ENCODE measurements at places on chromosomes 4 and X.

DNA sequence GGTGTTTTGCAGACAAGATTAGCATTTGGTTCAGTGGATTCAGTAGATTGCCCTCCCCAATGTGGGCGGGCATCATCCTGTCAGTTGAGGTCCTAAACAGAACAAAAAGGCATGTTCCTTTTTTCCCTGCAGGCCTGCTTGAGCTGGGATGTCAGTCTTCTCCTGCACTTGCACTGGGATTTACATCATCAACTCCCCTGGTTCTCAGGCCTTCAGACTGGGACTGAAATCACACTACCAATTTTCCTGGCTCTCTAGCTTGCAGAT is 278.9 kb upstream of the FTHL17 start:
- DNase-seq = no peak

DNA sequence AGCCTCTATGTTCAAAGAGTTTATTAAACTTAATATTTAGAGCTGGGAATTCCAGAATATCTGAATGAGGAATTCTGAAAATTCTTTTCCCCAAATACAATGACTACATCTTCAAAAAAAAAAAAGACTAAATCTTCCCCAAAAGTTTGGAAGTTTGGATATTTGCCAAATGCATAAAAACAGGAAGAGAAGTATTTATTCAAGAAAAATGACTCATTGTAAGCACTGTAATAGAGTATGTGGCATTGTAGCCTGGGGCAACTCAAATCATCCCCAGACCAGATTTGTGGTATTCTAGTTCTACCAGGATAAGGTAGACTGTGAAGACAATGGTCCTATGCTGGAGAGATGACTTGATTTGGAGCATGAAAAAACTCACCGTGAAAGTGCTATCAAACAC is 78.5 kb upstream of the PDHA2 start:
- DNase-seq = no peak

GRCh38 chrX:47467106-47467505 is 15.9 kb downstream of the ZNF41 start:
- DNase-seq = no peak

GRCh38 chrX:101484135-101484534 is 1.1 kb upstream of the ARMCX4 start:
- no peak for DNase-seq

- no peak for DNase-seq
These were observed 54.5 kb downstream of the RHOH start for GRCh38 chr4:40251366-40251765.

DNA sequence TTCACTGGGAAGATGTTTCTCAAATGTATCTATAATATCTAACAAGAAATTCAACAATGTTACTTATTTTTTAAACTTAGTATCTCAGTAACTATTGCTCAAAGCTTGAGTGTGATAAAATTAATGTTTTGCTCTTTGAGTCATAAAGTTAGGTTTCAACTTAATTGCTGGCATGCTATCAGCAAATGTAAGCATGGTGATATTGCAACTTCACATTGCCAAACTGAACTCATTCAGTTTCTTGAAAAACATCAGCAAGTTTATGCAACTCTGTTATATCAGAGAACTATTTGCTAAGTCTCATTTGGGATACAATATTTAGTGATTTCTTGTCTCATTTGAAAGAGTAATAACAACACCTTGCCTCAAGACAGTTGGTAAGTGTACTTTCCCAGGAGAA is 91.2 kb upstream of the KLF3 start:
- DNase-seq = no peak

DNA sequence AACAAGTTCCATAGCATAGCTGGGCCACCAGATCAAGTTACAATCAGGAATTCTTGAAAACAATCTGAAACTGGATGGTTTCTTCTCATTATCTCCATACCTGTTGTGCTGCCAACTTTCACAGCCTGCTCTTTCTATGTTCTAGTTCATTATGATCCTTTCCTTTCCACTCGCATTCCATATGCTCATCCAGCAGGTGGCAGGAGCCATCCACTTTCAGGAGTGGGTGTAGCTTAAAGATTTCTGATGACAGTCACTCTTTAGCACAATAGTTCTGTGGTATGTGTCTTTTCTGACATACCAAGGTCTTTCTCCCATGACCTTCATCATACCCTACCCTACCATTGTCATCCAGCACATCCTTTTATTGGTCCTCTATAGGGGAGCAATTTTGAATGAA is 46.4 kb downstream of the PAGE2 start:
- DNase-seq = no peak

DNA sequence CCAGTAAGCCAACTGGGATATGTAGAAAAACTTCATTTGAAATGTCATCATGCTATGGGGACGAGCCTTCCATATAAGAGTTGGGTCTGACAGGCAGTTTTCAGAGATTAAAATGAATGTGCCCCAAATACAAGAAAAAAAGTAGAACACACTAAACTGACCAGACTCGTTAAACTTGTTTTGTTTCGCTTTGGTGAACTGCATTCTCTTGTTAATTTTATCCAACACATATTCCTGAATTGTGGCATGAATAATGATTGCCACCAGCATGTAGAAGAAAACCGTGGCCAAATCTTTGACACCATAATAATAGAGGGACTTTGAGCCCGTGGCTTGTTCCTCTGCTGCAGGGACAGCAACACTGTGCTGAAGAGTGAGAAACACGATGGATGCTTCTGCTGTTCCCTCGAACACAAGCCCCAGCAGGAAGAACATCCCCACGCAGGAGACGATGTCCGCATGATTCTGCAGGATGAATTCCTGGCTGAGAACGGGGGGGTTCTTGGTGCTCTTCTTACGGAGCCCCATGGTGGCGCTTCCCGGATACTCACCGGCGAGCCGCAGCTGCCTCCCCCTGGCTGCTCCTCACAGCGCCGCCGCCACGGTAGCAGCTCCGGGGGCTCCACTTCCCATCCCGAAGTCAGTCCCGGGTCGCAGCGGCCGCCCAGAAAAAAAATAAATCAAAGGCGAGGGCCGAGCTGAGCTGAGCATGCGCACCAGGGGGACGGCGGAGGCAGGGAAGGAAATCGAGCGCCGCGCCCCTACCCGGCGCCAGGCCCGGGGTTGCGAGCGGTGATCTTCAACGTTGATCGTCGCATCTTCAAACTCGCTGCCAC is at the start of gene TRAM1L1:
TSS of gene TRAM1L1 (minus strand) at position 711 of the 836 bp plus-strand sequence. CDS start at position 528, 183 bp downstream.
- DNase-seq = no peak

DNA sequence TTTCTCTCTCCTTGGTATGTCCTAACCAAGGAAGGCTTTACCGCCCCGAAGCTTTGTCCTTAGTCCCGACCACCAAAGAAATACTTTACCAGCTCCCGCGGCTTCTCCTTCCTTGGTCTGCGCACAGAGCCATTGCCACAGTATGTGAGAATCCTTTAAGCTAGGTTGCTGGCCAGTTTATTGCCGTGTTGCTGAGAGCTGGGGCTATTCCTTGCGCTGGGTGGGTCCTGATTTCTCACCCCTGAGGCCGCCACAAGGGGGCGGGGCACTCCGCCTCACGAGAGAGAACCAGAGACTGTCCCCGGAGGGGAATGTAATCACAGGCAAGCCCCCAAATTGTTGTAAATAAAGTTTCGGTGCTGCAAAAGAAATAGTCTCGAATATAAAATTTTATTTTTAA is 331.0 kb upstream of the PCDH10 start:
- DNase-seq = no peak

DNA sequence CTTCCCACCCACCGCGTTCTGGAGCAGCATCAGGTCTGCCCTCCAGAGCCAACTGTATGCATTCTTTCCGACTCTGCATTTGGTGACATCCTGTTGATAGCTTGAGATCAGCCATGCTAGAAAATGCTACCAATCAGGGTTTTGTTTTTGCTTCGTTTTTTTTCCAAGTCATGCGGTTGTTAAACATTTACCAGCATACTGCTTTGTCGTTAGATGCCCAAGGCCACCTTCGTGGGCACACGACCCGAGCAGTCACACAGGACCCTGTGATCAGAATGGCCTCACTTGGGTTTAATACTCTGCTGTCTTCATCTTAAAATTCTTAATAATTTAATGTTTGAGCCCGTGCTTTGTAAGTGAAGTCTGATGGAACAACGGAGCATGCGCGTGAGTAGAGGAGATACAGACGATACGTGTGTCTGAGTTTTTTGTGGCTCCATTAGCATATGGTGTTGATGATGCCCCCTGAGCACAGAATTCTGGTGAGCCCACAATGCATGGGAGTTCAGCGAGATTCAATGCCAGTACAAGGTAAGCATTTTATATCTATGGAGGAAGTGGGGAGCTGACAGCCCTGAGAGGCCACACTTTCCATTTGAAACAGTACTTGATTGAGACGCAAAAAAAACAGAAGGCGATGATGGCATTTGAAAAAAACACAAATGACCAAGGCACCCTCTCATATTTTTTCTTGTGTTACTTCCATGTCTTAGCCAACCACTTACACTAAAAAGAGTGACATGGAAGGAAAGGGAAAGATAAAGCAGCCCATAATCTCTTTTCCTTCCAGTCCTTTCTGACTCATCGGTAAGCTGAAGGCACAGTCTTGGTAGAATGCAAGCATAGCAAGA is 323.6 kb downstream of the BCOR start:
- no peak for DNase-seq

GRCh38 chrX:41257801-41258200 is 76.2 kb upstream of the DDX3X start:
- no peak for DNase-seq

GRCh38 chr4:184628103-184628502 is 21.1 kb downstream of the CASP3 start:
- DNase-seq = no peak

GRCh38 chrX:8636497-8636896 is 95.4 kb downstream of the ANOS1 start:
- no peak for DNase-seq

- DNase-seq = no peak
These were observed 24.3 kb downstream of the SHROOM3 start for GRCh38 chr4:76459291-76459723.

GRCh38 chr4:42398171-42398870 is 1.0 kb downstream of the SHISA3 start:
- DNase-seq = no peak

- no peak for DNase-seq
These were observed 27.5 kb downstream of the UBE2D3 start for GRCh38 chr4:102799816-102800215.

- DNase-seq = no peak
These were observed 362.6 kb downstream of the GASK1B start for GRCh38 chr4:157810137-157810774.

DNA sequence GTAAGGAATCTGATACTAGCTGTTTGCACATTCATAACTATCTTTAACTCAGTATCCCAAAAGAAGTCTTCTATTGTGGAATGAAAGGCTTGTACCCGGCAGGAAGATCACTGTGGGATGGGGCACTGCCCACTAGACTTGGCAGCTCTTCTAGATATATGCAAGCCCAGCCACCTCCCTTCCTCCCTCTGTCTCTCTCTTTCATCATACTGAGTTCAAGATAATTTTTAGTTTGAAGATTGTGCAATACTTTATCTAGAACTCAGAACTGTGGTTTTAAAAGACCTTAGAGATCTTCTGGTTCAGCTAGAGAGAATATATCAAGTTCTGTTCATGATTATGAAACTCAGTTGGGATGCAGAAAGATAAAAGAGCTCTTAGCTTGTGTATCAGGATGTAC is 22.5 kb upstream of the GPR34 start:
- DNase-seq = no peak

GRCh38 chrX:11419102-11419501 is 125.9 kb downstream of the AMELX start:
- DNase-seq = no peak

DNA sequence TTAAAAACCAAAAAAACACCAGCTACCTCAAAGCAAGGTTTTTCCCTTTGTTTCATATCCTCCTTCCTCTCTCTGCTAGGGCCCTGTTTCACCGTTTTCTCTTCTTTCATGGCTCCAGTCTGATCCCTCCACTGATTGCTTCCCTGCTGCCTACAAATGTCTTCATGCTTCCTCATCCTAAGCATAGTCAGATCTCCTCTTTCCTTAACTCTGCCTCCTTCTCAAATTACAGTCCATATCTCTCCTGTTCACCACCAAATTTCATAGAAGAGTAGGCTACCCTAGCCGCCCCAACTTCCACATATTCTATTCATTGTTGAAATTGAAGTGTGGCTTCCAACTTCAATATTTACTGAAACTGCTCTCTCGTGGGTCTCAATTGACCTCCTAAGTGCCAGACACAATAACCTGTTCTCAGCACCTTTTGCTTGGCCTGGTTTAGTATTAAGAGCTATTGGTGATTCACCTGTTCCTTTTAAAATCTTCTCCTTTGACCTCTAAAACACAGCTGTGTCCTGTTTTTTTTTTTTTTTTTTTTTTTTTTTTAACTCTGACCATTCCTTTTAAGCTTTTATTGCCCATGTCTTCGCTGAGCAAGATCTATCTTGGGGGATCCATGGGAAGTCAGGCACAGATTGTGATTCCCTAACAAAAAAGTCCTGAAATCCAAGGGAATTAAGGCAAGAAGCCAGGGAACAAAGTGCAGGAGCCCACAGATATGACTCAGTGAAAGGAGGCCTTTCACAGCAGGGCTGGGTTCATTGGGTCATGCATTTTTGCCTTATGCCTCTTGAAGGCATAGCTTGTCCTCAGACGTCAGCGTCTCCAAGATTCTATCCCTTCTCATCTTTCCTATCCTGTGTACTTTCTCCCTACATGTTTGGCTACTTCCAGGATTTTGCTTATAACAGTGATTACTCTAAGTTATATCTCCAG is 85.4 kb downstream of the RPS3A start:
- no peak for DNase-seq

GRCh38 chrX:102808336-102808735 is 87.8 kb downstream of the GPRASP3 start:
- no peak for DNase-seq

DNA sequence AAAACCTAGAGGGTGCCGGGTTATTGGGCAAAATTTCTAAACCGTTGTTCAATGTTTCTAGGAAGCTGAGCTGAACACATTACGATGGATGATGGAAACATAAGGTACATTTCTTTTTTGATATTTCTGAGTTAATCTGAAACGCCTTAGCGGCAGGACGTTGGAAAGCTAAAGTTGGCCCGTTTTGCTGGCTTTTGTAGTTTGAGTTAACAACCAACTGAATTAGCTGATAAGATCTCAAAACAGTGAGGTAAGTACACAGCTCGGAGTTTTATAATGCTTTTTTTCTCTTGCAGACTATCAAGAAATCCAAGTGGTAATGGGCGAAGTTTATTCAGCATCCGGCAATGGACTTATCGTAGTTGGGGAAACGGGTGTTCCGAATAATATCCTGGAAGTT is 73.5 kb downstream of the PRSS12 start:
- DNase-seq = no peak

- no peak for DNase-seq
These were observed at the start of gene HTRA3 for GRCh38 chr4:8269535-8270417. Gene HTRA3 (plus strand): TSS chr4:8269754. CDS start chr4:8269969, 215 bp downstream.

DNA sequence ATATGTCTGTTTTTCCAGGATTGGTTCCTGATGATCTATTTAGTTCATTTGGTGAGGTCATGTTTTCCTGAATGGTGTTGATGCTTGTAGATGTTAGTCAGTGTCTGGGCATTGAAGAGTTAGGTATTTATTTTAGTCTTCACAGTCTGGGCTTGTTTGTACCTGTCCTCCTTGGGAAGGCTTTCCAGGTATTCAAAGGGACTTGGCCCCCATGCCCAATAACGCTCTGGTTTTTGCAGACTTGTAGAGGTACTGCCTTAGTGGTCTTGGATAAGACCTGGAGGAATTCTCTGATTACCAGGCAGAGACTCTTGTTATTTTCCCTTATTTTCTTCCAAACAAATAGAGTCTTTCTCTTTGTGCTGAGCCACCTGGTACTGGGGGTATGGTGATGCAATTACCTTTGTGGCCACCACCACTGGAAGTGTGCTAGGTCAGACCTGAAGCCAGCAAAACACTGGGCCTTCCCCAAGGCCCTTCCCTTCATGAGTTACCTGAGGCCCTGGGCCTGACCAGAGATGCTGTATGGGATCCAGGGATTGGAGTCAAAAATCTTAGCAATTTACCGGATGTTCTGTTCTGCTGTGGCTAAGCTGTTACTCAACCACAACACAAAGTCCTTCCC is 63.3 kb upstream of the RXFP1 start:
- no peak for DNase-seq

GRCh38 chrX:2626750-2627149 is 64.3 kb upstream of the CD99 start:
- no peak for DNase-seq
